Stimulated activated CD4-positive, alpha-beta T cell treated with anti-CD3 and anti-CD28 coated beads, Interleukin-12 subunit alpha, Interleukin-12 subunit beta, amount 100 ng/mL, for 4 hours (primary cell): ENCODE measurements at places on chromosomes 12 and 14.

DNA sequence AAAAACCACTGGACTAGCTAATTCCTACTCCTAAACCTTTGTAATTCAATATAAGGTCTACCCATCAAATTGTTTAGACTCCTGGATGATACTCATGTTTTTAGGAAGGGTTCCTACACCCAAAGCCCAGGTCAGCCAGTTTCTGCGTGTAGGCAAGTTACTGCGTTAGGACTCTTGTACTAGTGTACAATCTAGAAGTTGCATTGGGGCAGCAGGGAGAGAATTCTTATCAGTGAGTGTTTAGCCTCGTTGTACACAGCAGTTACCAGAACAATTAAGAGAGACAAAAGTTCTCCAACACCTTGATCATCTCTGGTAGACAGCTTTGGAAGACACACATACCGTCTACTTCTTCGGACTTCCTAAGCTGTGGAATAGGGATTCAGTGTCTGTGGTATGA, 29.2 kb downstream of the FBXL14 start:
- DNase-seq: no peak

GRCh38 chr14:104930526-104931303, 6.0 kb downstream of the PLD4 start:
- no peak for DNase-seq

- no peak for DNase-seq
These were observed 3.7 kb upstream of the DHRS4L2 start for GRCh38 chr14:23984891-23985602.

GRCh38 chr12:128388461-128389000, 121.6 kb downstream of the TMEM132C start:
- no peak for DNase-seq

DNA sequence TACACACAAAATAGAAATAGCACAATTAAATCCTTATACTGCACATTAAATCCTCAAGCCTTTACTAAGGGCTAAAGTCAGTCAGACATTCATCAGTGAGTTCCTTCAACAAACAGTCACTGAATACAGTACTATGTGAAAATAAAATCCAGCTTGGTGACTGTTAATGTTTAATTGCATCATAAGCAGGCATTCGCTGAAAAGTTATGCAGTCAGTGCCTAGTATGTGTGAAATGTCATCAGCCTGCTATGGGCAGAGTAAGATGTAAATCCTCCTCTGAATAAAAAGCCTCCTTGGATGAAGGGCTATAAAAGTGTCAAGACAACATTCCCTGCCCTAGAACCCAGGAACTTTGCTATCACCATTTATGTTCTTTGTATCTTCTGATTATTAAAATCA, 116.4 kb downstream of the PRICKLE1 start:
- no peak for DNase-seq

DNA sequence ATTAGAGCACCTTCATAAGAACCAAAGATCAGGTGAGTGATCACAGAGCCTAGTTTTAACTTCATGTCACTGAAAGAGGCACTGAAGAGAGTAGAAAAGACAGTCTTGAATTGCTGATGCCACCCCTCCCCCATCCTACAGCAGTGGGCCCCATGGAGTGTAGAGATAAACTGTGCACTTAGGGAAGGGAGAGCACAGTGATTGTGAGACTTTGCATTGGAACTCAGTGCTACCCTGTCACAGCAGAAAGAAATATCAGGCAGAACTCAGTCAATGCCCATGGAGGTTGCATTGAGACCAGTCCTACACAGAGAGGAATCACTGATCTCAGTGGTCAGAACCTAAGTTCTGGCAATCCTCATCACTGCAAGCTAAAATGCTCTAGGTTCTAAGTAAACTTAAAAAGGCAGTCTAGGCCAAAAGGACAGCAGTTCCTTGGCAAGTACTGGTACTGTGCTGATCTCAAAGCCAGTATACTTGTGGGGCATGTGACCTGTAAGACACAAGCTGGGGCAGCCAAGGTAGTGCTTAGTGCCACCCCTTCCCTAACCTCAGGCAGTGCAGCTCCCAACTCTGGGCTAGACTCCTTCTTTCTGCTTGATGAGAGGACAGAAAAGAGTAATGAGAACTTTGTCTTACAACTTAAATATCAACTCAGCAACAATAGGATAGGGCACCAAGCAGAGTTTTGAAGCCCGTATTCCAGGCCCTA, 94.1 kb downstream of the FSCB start:
- no peak for DNase-seq

GRCh38 chr14:104749111-104749649, 3.8 kb upstream of the SIVA1 start:
- no peak for DNase-seq

DNA sequence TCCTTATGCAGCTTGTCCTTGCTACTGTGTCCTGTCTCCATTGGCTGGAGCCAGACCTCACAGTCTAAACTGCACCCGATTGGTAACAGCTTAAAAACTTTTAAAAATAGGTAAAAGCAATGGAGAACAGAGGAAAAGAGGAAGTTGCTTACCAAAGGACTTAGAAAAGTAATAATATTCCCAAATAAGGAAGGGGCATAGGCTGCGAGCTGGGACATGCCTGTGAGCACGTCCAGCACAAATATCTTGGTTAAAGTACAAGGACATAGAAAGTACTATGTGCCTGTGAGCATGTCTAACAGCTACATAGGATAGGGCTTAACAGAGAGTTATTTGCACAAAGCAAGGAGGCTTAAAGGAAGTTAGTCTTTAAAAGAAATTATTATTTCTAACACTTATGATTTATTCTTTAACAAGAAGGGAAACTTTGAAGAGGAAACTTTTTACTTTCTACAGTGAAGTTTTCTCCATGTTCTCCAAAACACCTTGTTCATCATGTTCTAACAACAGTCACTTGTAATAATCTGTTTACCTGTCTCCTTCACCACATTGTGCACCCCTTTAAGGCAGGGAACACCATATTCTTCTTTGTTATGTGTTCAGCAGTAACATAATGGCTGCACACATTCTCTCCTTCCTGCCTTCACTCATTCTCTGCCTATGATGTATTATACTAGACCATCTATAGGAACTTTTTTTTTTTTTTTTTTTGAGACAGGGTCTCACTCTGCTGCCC, 9.8 kb upstream of the UBE2N start:
- DNase-seq: no peak

- no peak for DNase-seq
These were observed 530 bp downstream of the ARL1 start for GRCh38 chr12:101407049-101407435.

GRCh38 chr14:70641548-70642302, at the start of gene TTC9:
Gene TTC9 (plus strand): TSS chr14:70641916. CDS start chr14:70642130, 214 bp downstream.
- DNase-seq: peak; percentile 37

GRCh38 chr14:21476925-21477681, at the start of the genes RAB2B and TOX4:
Gene RAB2B (minus strand): TSS chr14:21476959. CDS start chr14:21476872, 87 bp downstream.
Gene TOX4 (plus strand): TSS chr14:21477195. CDS start chr14:21477279, 84 bp downstream.
- DNase-seq: peak; percentile 85

GRCh38 chr12:74349925-74350324, 187.7 kb upstream of the ATXN7L3B start:
- no peak for DNase-seq

- DNase-seq: no peak
These were observed 41.6 kb downstream of the NT5DC3 start for GRCh38 chr12:103799504-103799856.

GRCh38 chr14:77041881-77042545, 13.5 kb upstream of the IRF2BPL start:
- no peak for DNase-seq

- DNase-seq: no peak
These were observed 164.5 kb downstream of the TMTC3 start for GRCh38 chr12:88306471-88307069.

- no peak for DNase-seq
These were observed 43.9 kb downstream of the TMTC3 start for GRCh38 chr12:88185988-88186387.

DNA sequence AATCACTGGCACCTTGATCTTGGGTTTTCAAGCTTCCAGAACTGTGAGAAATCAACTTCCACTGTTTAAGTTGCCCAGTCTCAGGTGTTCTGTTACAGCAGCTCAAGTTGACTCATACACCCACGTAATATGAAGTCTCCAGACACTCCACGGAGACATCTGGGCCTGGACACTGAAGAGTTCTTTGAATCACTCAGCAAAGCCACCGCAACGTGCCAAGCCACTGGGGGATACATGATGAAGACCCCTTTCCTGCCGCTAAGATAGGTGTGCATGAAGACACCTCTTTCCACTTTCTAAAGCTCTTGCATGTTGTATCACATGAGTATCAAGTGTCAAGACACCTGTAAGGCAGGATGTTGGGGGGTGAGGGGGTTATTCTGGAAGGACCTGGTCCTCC, 311.7 kb upstream of the RTL1 start:
- DNase-seq: no peak

- no peak for DNase-seq
These were observed 6.7 kb downstream of the TAS2R43 start for GRCh38 chr12:11085419-11085818.

- DNase-seq: no peak
These were observed 5.8 kb downstream of the PHB2 start for GRCh38 chr12:6964605-6965025.

DNA sequence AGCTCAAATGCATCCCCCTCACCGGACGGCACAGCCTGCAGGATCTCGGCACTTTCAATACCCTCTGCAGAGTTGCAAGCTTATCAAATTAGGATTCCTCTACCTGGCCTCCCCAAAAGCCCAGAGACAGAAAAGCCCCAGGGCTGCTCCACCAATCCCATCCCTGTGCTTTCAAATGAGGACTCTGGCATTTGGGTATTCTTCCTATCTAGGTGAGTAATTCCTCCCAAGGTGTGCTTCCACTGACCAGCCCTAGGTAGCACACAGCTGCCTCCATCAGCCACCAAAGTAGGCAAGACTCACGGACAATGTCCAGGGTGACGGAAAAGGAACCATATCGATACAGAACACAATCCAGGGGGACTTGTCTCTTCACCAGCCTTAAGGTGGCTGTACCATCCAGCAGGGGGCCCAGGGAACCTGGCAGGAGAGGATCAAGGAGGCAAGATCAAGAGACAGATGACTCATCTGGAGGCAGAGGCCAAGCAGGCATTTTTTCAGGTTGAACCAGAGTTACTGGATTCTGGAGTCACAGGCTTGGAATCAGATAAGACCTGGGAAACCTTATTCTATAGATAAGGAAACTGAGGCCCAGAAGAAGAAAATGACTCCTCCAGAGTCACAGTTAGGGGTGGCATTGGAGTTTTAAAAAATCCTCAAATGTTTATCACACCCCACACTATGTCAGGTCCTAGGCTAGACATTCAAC, 9.9 kb downstream of the PMEL start:
- DNase-seq: no peak

- no peak for DNase-seq
These were observed 1170.7 kb downstream of the FSCB start for GRCh38 chr14:43336351-43336750.

- DNase-seq: peak; percentile 58
These were observed 25.0 kb upstream of the CIT start for GRCh38 chr12:119902084-119902509.

GRCh38 chr12:2145433-2145998, 92.7 kb downstream of the CACNA1C start:
- DNase-seq: no peak

DNA sequence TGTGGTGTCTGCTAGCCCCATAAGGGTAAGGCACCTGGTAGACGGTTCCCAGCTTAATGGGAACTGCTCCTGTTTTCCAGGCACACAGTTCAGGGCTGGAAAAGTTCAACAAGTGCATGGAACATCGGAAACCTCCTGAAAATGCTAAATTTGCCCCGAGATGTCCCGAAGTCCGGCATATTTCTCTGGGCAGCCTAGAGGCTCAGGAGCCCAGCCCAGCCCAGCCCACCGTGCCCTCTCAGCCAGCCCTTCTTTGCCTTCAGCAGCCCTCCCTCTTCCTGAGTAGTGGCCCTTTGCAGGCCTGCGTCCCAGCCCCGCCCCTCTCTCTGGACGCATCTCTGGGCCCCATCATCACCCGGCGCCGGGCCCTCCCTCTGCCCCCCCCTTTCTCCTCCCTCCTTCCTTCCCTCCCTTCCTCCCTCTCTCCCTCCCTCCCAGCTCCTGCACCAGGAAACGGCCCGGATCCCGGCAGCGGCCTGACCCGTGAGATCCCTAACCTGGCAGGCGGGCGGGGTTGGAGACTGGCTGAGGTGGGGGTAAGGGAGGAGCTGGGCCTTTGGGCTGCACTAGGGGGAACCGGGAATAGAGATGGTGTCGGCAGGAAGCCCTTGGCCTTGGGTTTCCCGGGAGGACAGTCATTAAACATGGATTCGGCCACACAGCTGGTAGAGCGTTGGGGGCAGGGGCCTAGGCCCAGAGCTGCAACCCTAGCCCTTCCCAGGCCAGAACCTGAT, at the start of gene BCL2L2:
TSS of gene BCL2L2 (plus strand) at position 422 of the 734 bp plus-strand sequence. CDS start 935 bp downstream, outside the sequence.
- DNase-seq: no peak

DNA sequence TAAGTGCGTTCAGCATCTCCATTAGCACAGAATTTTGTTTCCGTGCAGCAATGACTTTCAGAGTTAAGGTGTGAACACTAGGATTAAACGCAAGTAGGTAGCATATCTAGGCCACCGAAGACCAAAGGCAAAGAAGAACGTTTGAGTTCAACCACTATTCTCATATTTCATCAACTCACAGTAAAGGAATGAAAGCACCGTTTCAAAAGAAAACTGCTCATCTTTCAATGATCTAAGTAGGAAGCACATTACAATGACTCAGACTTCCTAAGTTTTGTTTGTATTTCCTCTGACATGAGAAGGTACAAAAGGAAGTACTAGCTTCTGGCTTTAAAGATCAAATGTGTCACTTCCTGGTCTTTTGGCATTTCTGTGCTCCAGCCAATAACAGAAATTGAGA, 57.6 kb downstream of the ACADS start:
- DNase-seq: no peak

DNA sequence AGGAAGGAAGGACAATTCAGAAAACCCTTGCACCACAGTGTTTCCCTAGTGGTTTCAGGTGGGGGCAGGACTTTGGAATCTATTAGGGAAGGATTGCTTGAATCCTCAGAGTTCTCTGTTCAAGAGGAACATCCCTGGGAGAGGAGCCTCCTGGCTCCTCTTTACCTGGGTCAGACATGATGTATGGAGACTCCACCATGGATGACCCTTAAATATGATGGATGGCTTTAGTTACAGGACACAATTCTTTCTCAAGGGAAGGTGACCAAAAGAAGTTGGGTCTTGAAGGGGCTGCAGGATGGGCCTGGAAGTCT, 396.6 kb downstream of the NRXN3 start:
- DNase-seq: no peak

- no peak for DNase-seq
These were observed 74.3 kb downstream of the IGF1 start for GRCh38 chr12:102406033-102406584.

DNA sequence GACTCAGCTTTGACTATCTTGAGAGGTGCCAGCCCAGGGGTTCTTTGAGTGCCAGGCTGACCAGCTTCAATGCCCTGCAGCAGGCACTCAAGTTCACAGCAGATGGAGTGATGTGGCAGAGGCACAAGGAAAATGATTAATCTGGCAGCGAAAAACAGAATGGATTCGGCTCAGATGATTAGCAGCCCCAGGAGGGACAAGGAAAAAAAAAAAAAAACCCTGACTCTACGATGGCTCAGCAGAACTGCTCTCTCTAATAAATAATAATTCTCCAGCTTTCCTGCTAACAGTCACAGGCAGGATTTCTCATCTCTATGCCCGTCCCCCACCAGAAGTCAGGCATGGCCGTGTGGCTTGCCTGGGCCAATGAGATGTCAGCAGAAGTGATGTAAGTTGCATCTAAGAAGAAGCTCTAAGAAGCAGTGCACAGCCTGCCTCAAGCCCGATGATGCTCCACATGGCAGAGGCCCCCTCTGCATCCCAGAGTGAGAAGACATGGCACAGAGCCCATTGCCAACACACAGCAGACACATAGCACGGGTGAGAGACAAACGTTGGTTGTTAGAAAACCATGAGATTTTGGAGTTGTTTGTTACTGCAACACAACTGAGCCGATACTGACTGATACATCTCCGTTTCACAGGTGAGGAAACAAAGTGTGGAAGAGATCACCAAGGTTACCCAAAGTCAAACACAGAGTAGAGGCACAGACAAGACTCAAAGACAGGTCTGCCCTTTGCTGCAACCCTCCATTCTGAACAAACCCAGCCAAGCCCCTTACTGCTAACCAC, 111.0 kb downstream of the SCARB1 start:
- DNase-seq: no peak
